ENCODE measurements at places on chromosomes 12 and 14.

DNA sequence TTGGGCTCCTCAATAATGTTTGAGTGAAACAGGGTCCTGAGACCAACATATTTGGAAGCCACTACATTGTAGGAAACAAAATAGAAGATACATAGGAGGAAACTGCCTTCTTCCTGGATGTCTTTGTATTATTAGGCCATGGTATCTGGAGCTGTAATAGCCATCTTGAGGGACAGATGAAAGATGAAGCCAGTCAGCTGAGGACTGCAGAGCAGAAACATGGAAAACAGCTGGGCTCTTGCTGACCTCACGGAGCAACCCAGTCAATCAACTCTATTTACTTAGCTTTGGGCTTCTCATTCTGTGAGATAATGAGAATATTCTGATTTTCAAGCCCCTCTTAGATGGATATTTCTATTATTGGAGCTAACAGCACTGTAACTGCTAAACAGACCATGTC lies 962.4 kb downstream of the BCL11B start:
- DNase-seq = no peak

DNA sequence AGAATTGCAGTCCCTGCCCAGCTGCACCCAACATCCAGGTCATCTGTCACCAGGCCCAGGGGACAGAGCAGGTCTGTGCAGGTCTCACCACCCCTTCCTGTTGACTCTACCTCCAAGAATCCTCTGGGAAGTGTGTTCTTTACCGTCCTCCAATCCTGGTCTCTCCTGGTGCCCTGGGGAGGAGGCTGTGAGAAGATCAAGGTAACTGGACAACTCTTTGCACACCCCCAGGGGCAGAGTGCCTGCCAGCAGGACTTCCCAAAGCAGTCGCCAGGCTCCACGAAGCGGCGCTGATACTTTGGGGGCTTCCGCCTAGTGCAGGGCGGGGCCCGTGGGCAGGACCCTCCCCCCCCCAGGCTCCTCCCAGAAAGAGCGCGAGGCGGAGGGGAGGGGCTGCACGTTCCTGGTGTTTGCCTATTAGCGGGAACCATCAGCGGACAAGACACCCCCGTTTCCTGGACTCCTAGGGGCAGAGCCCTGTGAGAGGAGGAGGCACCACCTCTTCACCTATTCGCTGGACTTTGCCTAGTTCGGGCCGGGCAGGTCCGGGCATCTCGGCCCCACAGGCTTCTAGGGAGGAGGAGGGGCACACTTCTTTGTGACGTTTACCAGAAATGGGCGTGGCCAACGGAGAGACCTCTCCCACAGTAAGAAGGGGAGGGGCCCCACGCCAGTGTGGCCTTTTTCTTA lies 918.0 kb downstream of the AACS start:
- DNase-seq = no peak

DNA sequence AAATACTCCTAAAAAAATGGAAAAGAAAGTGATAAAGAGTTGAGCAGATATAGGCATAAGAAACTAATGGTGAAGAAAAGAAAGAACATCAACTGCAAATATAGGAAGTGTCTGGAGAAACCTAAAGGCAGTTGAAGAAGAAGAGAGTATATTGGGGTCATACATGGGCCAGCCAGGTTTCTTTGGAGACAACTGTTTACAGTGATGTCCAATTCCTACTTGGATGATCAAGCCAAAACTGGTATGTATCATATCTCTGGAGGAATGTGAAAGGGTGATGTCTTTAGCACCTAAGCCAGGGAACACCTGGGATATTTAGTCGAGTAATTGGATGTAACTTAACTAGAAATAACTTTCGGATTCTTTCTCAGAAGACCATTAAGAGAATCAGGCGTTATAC lies 129.3 kb upstream of the FLRT2 start:
- no peak for DNase-seq

DNA sequence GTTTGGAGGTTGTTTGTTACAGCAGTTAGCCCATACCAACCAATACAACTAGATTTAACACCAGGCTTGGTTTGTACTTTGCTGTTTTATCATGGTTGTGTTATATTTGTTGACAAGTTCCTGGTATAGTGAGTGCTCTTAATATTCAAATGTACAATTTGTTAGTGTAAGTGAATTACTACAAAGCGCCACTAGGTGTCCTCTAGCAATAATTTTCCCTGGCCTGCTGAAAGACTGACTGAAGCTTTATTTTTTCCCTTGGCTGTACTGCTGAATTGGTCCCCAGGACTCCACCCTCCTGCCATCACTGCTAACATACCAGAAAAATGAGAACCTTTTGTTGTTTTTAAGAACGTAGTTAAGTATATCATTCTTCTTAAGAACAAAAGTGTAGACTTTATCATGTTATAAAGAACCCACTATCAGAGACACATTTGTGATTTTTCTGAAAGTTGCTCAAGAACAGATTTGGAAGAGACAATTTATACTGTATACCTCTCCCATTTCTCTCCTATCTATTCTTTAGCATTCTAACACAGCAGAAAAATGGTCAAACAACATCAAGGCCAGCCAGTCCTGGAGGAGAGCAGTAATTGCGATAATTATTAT lies 75.3 kb upstream of the FAR2 start:
- peak; percentile 59 for DNase-seq

- no peak for DNase-seq
Observed at GRCh38 chr14:50834802-50835276, 3.9 kb upstream of the NIN start.

- DNase-seq = no peak
Observed at GRCh38 chr14:90617961-90618360, 198.3 kb downstream of the TTC7B start.

DNA sequence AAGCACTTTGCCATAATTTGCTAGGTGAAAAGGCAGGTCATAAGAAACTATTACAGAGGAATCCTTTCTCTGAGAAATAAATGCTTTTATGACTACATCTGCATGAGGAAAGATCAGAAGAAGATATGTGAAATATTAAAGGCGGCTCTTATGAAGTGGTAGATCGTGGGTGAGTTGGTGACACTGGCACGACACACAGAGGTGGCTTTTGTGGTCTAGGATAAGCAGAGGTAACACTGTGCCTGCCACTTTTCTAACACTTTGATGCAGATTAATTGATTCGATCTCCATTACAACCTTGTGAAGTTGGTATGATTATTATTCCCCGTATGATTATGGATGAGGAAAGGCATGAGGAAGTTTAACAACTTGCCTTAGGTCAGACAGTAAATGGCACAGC lies 60.0 kb upstream of the ELK3 start:
- DNase-seq = no peak

GRCh38 chr12:19498099-19498498 lies 58.8 kb downstream of the AEBP2 start:
- DNase-seq = no peak

GRCh38 chr14:35549551-35549950 lies 15.6 kb downstream of the INSM2 start:
- no peak for DNase-seq

DNA sequence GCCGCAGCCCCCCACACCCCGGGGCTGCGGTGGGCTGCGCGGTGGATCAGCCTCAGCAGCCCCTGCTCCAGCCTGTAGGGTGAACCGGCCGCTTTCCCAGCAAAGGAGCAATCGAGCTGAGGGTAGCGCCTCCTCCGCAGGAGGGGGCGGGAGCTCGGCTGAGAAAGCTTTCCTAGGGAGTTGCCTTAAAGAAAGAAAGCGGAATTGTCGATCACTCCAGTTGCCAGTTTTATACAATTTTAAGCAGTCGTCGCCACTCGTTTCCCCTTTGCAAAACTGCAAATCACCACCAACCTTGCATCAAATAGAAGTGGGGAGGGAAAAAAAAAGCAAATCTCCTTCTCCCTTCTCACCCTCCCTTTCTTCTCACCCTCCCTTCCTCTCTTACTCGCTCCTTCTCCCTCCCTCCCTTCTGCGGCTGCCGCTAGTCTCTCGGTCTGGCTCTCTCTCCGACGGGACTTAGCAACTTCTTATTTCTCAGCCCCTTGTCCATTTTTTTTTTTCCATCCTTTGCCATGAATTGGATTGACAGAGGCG lies at the start of gene PDE3A:
TSS of gene PDE3A (plus strand) at position 424 of the 537 bp plus-strand sequence. CDS start 748 bp downstream, outside the sequence.
- DNase-seq = peak; percentile 83

- peak; percentile 43 for DNase-seq
Observed at GRCh38 chr14:77026166-77026929, 2.2 kb downstream of the IRF2BPL start.

- DNase-seq = no peak
Observed at GRCh38 chr14:95110178-95110577, 47.2 kb downstream of the DICER1 start.

DNA sequence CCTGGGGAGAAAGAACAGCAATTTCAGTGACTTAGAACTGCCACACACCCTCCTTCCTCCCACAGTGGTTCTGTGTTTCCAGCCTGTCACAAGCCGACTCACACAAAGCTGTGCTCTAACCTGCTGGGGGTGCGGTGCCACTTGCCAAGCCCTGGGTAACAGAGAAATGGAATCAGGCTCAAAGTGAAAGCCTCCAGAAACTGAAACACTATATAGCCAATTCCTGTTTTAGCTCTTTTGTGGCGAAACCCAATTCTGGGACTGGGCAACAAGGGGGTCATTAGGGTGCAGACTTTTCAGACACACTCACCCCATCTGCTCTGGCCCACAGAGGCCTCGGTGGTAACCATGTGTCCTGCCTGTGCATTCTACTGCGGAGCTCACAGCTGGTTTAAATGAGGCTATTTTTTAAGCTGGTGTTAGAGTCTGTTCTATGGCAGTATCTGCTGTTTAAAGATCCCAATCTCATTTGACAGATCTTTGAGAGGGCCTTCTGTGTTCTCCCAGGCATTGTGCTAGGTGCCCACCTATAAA lies 15.2 kb upstream of the ACTR6 start:
- peak; percentile 24 for DNase-seq

- no peak for DNase-seq
Observed at GRCh38 chr12:6458281-6459003, 6.6 kb downstream of the TAPBPL start.

DNA sequence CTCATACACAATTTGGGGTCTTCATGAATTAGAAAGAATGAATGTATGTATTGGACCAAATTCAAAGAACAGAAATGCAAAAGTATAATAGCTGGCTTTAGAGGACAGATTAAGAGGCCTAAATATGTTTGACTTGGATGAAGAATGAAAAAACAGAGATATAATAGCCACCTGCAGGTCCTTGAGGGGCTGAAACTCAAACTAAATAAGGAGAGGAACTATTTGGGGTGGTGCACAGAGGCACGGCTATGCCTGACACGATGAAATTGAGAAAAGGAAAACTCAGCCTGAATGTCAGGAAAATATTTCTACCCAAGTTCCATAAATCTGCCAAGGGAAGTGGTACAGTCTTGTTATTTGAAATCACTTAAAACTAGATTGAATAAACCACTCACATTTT lies 222.9 kb upstream of the DDHD1 start:
- DNase-seq = no peak

DNA sequence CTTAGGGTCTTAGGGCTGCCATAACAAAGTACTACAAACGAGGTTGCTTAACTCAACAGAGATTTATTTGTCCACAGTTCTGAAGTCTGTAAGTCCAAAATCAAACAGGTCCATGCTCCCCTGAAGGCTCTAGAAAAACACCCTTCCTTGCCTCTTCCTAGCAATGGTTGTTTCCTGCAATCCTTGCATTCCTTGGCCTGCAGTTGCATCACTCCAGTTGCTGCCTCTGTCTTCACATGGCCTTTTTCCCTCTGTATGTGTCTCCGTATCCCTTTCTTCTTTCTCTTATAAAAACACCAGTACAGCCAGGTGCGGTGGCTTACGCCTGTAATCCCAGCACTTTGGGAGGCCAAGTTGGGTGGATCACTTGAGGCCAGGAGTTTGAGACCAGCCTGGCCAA lies 17.4 kb downstream of the KCNMB4 start:
- peak; percentile 8 for DNase-seq

GRCh38 chr12:45268672-45269411 lies 52.9 kb downstream of the ANO6 start:
- peak; percentile 72 for DNase-seq

GRCh38 chr14:99604766-99605298 lies 825 bp upstream of the CCDC85C start:
- peak; percentile 71 for DNase-seq

DNA sequence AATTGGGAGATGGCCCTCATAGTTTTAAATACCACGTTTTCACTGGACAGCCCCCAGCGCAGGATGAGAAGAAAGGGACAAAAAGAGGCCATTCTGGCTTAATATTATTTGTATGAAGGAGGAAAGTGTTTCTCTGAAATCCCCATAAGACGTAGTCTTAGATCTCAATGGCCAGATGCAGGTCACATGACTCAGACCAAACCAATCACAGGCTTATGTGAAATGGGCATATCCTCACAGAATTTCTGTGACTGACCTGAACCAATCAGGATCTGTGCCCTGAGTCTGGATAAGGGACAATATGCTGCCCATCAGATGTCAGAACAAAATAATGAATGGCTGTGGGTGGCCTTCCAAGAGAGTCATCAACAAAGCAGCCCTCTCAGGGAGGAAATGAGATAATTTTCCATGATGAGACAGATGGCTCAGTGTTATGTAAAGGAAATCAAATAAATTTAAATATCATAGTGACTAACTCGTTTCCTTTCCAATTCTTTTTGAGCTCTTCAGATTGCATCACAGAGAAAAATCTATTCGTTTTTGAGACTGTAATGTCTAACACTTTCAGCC lies 1009.5 kb upstream of the TMEM132C start:
- DNase-seq = peak; percentile 33

- DNase-seq = no peak
Observed at GRCh38 chr12:108821407-108822397, 35.7 kb downstream of the SSH1 start.

DNA sequence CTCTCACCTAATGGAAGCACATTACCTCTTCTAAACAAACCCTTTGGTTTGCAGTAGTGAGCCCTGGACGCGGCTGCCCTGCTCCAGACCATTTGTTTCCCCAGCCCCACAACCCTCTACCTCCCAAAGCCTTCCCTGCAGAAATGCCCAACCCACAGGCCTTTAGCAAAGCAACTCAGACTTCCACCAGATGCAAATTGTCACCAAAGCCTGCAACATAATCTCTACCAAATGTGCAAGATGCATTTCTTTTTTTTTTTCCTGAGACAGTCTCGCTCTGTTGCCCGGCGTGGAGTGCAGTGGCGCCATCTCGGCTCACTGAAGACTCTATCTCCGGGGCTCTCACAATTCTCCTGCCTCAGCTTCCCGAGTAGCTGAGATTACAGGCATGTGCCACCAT lies 56.2 kb downstream of the VWF start:
- no peak for DNase-seq

- no peak for DNase-seq
Observed at GRCh38 chr12:57727758-57728395, 10.7 kb downstream of the AGAP2 start.
